HT-29 (cell line): ENCODE measurements at places on chromosomes 3 and 15.

DNA sequence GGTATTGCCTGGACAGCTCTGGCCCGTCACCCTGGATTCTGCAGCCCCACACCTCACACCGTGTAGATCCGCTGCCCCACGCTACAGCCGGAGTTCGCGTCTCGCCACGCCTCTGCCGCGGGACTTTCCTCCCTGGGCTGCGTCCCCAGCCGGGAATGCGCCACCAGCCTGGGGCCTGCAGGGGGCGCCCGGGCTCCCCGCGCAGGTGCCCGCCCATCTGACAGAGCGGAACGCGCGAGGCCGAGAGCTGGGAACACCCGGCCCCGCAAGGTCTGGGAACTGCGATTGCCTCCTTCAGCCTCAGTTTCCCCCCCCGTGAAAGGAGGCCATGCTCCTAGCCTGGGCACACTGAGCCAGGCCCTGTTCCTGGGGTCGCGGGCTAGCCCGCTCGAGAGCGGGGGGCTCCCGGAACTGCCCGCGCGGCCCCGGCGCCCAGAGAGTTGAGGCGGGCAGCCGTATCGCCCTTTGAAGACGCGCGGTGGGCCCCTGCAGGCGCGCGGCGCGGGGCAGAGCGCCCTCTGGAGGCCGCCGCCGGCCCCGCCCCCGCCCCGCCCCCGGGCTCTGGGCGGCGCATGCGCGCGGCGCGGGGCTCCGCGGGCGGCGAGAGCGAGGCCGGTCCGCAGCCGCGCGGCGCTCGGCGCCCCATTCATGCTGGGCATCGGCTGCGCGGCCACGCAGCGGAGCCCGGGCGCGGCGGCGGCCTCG is at the start of gene PLXNA1:
TSS of gene PLXNA1 (plus strand) at position 645 of the 705 bp plus-strand sequence. CDS start 5,479 bp downstream, outside the sequence.
- peak; percentile 85 for DNase-seq

GRCh38 chr3:53180305-53181023 is 19.5 kb downstream of the PRKCD start:
- DNase-seq: no peak

GRCh38 chr3:67723863-67724262 is 69.5 kb upstream of the SUCLG2 start:
- DNase-seq: no peak

GRCh38 chr15:42444415-42445063 is 46.4 kb downstream of the ZNF106 start:
- DNase-seq: peak; percentile 25

GRCh38 chr15:48411971-48412591 is 80.9 kb downstream of the DUT start:
- no peak for DNase-seq

DNA sequence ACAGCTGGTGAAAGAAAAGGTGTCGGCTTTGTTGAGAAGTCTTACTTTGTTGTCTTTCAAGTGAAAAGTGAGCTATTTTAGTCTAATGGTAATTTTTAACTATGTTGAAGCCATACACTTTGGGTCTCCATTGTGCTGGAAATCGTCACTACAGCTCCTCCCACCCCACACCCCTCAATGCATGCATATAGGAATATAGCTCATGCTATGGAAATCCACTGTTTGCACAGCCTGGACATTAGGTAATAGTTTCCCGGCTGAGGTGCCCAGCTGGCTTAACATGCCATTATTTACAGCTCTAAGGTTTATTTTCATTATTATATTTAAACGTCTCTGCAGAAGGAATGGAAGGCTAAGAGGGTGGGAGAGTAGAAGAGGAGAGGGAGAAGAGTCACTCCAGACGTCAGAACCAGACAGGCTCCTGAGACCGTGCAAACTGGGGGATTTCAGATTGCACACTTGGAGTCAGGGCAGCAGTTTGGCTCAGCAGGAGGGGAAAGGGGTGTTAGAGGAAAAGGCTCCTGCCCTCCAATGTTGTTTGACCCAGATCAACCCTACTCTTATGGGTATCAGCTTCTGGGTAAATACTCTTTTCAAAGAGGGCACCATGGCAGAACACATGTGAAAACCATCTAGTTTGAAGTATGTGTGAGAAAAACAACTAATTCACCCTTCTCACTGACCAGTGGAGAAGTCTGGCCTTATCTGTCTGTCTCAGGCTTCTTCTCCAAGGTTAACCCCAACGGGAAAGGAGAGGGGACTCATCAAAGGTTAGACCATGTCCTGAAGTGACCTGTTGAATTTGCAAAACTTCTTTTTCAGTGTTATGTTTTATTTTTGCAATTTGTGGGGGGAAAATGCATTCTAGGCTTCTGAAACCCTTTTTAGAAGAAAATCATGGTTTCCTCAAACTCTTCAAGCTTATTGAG is 218.7 kb upstream of the CTDSPL start:
- DNase-seq: no peak

- DNase-seq: no peak
Observed at GRCh38 chr15:85499371-85499887, 119.0 kb downstream of the AKAP13 start.

DNA sequence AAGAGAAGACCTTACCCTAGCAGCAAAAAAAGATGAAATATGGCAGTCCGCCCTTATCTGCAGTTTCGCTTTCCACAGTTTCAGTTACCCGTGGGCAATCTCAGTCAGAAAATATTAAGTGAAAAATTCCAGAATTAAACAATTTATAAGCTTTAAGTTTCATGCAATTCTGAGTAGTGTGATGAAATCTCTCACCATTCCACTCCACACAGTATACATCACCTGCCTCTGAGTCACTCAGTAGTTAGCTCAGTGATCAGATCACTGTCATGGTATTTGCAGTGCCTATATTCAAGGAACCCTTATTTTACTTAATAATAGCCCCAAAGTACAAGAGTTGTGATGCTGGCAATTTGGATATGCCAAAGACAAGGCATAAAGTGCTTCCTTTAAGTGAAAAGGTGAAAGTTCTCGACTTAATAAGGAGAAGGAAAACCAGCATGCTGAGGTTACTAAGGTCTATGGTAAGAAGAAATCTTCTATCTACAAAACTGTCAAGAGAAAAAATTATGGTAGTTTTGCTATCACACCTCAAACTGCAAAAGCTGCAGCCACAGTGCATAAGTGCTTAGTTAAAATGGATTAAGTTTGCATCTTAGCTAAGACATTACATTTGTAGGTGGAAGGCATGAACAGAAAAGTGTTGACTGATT is 48.1 kb downstream of the HSPBAP1 start:
- DNase-seq: no peak

GRCh38 chr3:138282836-138283235 is 46.8 kb downstream of the NME9 start:
- DNase-seq: no peak

DNA sequence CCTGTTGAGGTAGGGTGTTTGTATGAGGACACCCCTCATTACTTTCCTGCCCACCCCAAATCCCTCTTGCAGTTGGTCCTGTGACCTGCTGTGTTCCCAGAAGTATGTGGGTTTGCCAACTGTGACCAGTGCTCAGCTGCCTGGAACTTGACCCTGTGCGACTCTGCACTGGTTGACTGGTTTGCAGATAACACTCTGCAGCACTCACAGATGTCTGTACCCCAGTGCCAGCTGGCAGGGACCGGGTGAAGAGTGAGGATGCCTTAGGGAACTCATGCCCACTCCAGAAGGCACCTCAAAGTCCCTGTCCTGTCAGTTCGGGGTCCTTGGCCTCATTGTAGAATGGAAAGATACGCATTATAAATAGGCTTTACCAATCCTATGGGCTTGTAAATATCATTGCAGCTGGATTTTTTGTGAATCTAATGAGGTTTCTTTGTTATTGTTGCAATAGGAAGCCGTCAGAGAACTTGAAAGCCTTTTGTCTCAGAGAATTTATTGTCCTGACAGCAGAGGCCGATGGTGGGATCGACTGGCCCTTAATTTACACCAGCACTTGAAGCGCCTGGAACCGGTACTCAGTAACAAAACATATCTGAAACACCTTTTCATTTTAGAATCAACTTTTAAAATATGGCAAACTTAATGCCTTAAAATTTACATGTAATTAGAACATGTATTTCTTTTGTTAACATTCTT is 18.2 kb downstream of the FAN1 start:
- no peak for DNase-seq

DNA sequence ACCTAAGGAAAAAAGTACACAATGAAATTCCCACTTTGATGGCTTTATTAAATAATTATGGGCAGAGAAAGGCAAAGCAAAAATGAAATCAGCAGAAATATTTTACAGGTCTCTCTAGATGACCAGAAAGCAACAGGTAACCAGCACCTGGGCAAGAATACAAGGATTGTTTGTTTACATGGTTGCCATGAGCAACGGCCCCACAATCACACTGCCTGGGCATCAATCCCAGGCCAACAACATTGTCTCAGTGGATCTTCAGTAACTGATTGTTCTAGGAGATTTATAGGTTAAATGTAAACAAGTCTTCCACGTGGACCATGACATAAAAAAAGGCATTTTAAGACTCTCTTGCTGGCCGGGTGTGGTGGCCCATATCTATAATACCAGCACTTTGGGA is 82.6 kb downstream of the PDZRN3 start:
- peak; percentile 84 for DNase-seq

- DNase-seq: peak; percentile 82
Observed at GRCh38 chr3:146326875-146327543, 76.1 kb upstream of the PLSCR4 start.

DNA sequence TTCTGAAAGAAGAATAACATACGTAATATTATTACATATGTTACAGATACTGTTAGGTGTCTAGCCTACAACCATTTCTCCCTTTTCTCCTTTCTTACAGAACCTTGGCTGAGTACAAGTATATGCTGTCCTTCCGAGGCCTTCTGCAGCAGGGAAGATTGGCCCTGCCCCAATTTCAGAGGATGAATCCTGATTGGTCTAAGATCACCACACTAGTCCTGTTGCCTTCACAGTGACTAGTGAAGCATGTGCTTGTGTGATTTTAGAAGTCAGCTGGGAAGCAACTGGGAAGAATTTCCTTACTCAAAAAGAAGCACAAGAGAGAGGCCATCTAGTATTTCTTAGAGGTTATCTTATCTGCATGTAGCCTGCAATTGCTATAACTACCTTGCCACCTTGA is 30.6 kb upstream of the MECOM start:
- DNase-seq: no peak

- DNase-seq: no peak
Observed at GRCh38 chr3:111911446-111911845, 52.4 kb downstream of the PHLDB2 start.

- DNase-seq: peak; percentile 73
Observed at GRCh38 chr3:158789592-158789991, 12.3 kb upstream of the MFSD1 start.

DNA sequence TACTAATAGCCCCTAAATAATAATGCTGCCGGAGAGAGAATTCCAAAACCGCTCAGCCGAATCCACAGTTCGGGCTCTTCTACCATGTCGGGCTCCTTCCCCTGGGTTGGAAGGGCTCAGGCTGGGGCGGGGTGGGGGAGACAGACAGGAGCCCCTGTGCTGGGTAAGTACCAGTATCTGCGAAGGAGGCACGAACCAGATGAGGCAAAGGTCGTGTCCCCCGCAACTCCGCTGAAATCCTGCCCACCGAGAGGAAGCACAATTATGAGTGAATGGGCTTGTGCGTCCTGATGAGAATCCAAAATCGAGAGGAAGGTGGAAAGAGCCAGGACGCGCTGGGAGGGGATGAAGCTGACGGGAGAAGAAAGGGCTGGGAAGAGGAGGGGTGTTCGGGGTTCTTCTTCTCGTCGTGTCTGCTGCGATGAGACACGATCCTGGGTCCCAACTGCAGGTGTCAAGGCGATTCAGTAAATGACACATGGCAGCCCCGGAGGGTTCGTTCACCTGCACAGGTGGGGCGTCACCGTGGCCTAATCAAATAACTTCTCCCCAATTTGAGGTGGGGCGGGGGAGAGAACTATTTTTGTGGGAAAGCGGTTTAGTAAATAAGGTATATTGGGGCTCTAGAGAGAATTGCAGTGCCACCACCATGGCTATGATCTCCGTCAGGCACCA is 707 bp upstream of the FAM81A start:
- DNase-seq: no peak

DNA sequence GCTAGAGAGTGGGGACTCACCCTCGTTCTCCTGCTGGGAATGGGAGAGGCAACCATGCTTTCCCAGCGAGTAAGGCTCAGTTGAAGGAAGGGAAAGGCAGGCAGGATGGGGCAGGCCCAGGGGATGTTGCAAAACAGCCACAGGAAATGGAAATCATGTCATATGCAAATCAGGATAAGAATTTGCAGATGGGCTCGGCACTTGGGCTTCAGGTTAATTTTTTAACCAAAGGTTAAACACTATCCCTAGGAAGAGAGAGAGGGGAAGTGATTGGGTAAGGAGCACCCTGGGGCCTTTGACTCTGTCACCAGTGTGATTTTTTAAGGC is 14.6 kb upstream of the PLA2G4E start:
- DNase-seq: no peak

- no peak for DNase-seq
Observed at GRCh38 chr3:57745101-57745500, 11.0 kb upstream of the SLMAP start.

DNA sequence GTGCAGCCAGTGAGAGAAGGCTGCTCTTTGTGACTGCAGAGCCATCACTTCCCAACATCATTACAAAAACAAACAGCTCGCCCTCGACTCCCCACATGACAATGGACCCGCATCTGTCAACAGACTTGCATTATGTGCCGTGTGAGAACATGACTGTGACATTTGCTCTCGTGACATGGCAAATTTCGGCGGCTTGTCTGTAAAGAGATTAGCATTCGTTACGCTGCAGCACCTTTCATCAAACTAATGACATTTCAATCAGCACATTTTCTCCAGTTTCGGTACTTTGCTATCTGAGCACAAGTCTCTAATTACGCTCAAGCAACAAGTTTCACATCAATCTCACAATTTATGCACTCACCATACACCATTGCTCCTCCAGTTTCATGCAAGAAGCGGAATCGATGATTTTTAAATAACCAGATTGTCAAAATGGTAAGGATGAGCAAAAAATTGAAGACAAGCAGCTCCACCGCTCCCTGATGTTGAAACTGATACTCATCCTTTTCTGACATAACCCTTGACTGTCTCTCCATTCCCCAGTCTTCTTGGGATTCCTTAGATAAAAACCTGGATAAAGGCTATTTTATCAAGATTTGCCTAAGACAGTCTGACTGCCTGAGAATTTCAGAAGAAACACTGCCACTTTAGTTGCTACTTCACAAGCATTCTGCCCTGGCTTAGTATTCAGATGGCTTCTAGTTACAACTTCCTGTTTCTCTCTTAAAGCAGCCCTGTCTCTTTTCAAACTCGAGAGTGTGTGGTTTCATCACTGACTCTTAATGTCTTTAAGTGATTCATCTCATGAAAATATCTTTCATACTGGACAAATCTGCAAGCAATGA is at the start of gene SLC9A9:
TSS of gene SLC9A9 (minus strand) at position 682 of the 845 bp plus-strand sequence. CDS start at position 536, 146 bp downstream.
- no peak for DNase-seq
